ENCODE measurements at places on chromosomes 4 and X.

GRCh38 chr4:38699112-38699511 lies 35.1 kb downstream of the KLF3 start:
- no peak for DNase-seq

DNA sequence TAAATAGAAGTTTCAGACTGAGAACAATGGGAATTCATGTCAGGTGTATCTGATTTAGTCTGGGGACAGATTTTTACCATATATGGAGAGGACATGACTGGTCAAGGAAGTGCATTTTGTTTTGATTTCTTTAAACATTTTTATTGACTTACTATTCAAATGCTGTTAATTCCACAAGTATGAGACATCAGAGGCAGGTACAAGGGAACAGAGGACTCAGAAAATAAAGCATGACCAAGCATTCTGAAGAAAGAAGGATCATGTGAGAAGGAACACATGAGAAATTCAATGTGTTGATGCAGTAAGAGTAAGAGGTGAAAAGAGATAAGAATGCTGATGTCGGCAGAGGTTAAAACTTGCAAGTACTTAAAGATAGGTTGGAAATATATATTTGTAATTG lies 1452.6 kb downstream of the PCDH7 start:
- DNase-seq, result no peak

DNA sequence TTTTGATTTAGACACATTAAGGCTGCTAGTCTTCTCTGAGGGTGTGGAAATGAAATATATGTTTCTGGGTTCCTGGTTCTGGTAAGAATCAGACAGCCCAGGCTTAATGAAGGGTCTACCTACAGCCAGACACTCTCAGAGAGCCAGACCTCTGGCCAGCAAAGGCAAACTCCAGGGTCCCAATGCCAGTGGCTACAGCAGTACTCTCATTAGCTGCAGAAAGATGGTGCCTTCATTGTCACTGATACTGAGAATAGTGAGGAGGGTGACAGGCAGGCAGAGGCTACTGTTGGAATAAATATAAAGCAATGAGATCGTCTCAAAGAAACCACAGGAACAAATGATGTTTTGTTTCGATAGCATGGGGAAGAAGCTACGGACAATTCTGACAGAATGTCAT lies 437.6 kb downstream of the GPM6A start:
- no peak for DNase-seq

DNA sequence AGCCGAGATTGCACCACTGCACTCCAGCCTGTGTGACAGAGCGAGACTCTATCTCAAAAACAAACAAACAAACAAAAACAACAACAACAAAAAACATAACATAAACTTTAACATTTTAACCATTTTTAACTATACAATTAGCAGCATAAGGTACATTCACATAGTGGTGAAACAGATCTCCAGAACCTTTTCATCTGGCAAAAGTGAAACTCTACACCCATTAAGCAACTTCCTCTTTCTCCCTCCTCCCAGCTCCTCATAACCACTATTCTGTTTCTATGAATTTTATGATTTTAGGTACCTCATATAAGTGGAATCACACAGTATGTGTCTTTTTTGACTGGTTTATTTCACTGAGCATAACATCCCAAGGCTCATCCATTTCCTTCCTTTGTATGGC lies 103.6 kb downstream of the FAM13A start:
- DNase-seq, result no peak

DNA sequence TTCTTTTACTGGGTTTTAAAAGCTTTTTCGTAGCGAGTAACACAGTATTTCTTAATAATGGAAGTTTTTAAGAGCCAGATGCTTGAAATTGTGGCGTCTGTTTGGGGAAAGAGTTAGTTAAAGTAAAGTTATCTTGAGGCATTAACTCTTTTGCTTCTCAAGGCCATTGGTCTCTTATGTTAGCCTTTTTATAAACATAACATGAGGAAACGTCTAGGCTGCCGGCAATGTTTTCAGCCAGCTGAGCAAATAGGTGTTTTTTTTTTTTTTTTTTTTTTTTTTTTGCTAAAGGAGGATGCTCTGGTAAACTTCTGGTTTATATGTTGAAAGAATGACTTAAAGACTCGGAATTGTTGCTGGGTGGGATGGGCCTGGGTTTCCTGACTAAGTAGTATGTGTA lies 51.1 kb upstream of the RBMX start:
- no peak for DNase-seq

GRCh38 chrX:356385-357034 lies 30.2 kb downstream of the PPP2R3B start:
- DNase-seq, result no peak

- no peak for DNase-seq
These were observed 28.7 kb downstream of the RS1 start for GRCh38 chrX:18643243-18643642.

- no peak for DNase-seq
These were observed 14.1 kb upstream of the USO1 start for GRCh38 chr4:75710246-75710645.

- no peak for DNase-seq
These were observed 89.9 kb downstream of the GPC4 start for GRCh38 chrX:133325422-133325821.

- no peak for DNase-seq
These were observed 28.8 kb upstream of the PLCXD1 start for GRCh38 chrX:252244-252956.

GRCh38 chr4:20301161-20301560 lies 49.5 kb downstream of the SLIT2 start:
- no peak for DNase-seq

GRCh38 chrX:132763528-132763927 lies 194.9 kb downstream of the HS6ST2 start:
- DNase-seq, result no peak

DNA sequence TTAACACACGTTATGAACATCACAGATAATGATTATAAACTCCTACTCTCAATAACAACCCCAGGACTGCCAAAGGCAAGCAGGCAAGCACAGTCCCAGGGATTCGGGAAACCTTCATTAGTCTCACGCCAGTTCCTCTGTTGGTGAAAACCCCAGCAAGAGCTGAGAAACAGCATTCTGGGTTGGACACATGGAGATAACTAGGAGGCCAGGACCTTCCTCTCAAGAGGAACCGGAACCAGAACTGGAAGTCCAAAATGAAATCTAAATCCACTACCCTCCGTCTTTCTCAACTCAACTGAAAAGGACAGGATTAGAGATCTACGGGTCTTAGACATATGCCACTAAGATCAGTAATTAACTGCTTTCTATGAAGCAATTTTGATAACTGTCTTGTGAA lies 3.8 kb downstream of the VEGFC start:
- DNase-seq, result no peak

GRCh38 chrX:11759461-11760311 lies 1.6 kb downstream of the MSL3 start:
- DNase-seq, result no peak

DNA sequence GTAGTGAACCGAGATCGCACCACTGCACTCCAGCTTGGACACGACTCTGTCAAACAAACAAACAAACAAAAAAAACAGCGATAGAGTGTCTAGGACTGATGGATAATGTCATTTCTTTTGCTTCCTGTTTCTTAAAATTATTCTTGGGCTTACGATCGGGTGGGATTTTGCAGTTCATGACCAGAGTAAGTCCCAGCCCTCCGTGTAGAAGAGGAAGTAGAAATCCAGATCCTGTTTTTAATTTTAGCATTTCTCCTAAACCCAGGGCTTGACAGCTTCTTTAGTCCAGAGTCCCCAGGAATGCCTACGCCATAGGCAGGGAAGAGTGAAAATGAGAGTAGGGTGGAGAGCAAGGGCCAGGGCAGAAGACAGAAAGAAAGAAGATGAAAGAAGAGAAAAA lies 94.3 kb downstream of the HPRT1 start:
- no peak for DNase-seq
